ENCODE measurements at places on chromosomes 5 and 9. TPM values are rescaled to one million over a fixed set of nuclear protein-coding genes. Genes with fewer than 3 reads are reported as not detected.

- DNase-seq: no peak
Observed at GRCh38 chr5:137617528-137618205, 118.2 kb downstream of the KLHL3 start.

DNA sequence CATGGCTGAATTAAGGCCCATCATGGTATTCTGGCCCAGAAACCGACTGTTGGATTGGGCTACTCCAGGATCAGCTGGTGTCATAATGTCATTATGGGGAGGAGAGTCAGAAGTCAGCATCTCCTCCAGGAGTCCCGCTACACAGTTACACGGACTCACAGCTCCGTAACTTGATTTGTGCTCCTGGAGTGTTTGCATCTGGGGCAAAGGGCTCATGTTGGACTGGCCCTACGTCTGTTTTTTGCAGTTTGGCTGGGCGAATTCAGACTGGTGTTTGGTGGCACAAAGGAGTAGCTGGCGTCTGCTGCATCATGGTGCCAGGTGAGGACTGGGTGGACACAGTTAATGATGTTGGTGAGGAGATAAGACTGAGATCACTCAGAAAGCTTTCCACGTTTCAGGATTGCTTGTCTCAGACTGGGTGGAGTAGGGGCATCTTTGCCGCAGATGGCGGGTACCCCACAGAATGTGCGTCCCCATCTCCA is 31.3 kb downstream of the OR2V1 start:
- no peak for DNase-seq

- DNase-seq: no peak
Observed at GRCh38 chr5:86257871-86258270, 359.9 kb upstream of the COX7C start.

GRCh38 chr5:7795306-7795705 is 55.6 kb downstream of the CFAP90 start:
- no peak for DNase-seq

- no peak for DNase-seq
Observed at GRCh38 chr5:116564756-116565490, 9.7 kb downstream of the SEMA6A start.

DNA sequence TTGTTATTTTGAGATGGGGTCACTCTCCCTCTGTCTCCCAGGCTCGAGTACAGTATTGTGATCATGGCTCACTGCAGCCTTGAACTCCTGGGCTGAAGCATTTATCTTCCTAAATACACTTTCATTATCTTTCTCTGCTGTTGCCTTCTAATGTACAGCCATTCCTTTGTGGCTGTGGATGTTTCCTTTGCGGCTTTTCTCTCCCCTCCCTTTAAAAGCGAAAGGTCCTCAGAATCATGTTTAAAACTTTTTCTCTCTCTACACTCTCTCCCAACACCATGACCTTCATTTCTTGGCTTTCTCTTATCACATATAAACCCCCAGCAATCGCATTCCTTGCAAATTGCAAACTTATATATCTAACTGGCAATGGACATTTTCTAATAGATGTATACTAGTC is 1.6 kb downstream of the IFNA2 start:
- DNase-seq: no peak

GRCh38 chr5:179768326-179769085 is 25.3 kb upstream of the LTC4S start:
- DNase-seq: no peak

- no peak for DNase-seq
Observed at GRCh38 chr5:132641841-132642240, 16.1 kb upstream of the IL13 start.

ANKRD33B gene
- 2.4 TPM for polyA plus RNA-seq

LHX2 gene
- 0.03 TPM for polyA plus RNA-seq

SPATA31C1 gene
- polyA plus RNA-seq: not detected

SH3TC2 gene
- 0.91 TPM for polyA plus RNA-seq

TOMM5 gene
- 110 TPM for polyA plus RNA-seq

FAM78A gene
- 45.9 TPM for polyA plus RNA-seq

FSD1L gene
- polyA plus RNA-seq: 0.53 TPM
